ENCODE measurements at places on chromosomes 7 and 10. TPM values are rescaled to one million over a fixed set of nuclear protein-coding genes. Genes with fewer than 3 reads are reported as not detected.

GRCh38 chr10:29243750-29244149 lies 45.1 kb upstream of the LYZL1 start:
- DNase-seq, result no peak

DNA sequence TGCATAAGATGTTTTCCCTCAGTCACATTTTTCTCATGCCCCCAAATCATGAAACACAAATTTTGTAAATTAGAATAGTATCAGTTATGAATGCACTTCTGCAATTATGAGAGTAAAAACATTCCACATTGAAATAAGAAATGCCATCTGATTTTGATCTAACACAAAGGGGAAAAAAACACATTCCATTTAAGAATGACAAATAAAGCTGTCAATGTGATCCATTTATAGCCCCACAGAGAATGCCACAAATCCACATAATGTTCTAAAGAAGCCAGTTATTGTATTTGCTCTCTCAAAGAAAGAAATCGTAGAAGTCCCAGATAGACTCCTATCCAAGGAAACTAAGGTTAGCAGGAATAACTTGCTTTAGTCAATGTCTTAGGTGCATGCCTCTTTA lies 48.7 kb upstream of the RHOBTB1 start:
- DNase-seq, result no peak

DNA sequence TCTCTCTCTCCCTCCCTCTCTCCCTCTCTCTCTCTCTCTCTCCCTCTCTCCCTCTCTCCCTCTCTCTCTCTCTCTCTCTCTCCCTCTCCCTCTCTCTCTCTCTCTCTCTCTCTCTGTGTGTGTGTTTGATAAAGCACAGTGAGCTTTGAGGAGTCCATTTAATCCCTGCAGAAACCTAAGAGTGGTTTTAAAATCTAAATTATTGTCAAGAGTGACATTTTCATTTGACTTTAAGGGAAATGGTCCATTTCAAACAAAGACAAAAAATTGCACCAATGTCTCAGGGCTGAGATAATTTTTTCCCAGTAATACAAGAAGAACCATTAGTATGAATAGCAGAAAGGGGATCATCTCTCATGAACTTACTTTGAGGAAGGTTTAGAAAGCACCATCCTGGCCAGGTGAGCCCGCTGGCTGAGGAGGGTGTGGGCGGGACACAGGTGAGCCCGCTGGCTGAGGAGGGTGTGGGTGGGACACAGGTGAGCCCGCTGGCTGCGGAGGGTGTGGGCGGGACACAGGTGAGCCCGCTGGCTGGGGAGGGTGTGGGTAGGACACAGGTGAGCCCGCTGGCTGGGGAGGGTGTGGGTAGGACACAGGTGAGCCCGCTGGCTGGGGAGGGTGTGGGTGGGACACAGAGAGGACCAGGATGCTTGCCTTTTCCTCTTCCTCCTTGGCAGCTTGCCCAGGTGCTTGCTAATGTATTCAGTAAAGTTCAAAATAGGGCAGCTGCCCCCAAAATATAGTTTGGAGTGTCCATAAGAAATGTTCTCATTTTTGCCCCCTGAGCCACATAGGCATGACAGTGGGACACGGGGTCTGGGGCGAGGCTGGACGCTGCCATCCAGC lies 125.0 kb downstream of the DNAJB6 start:
- no peak for DNase-seq

The AOC1 gene
- 0.20 TPM for total RNA-seq

- DNase-seq, result no peak
Observed at GRCh38 chr7:74061840-74062539, 21.6 kb upstream of the LIMK1 start.

DNA sequence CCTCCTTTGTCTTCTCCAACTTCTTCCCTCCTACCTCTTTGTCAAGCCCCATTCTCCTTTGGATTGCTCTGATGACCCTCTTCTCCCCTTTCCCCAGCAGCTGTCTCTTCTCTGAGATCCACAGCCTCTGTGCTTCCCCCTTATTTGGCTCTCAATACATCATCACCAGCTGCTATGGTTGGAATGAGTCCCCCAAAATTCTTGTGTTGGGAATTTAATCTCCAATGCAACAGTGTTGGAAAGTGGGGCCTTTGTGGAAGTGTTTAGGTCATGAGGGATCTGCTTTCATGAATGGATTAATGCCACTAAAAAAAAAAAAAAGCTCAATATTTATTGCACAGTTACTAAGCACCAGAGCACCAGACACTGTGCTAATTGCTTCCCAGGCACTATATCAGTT lies 39.2 kb upstream of the FRMD4A start:
- no peak for DNase-seq

GRCh38 chr10:89648074-89648473 lies 3.0 kb upstream of the PANK1 start:
- no peak for DNase-seq

- DNase-seq, result no peak
Observed at GRCh38 chr7:45157286-45157652, 322 bp upstream of the RAMP3 start.
